Activated CD8-positive, alpha-beta memory T cell treated with anti-CD3 and anti-CD28 coated beads for 1 hour (primary cell): ENCODE measurements at places on chromosomes 2 and 18.

GRCh38 chr2:176645494-176645893 is 376.3 kb downstream of the MTX2 start:
- DNase-seq = no peak

DNA sequence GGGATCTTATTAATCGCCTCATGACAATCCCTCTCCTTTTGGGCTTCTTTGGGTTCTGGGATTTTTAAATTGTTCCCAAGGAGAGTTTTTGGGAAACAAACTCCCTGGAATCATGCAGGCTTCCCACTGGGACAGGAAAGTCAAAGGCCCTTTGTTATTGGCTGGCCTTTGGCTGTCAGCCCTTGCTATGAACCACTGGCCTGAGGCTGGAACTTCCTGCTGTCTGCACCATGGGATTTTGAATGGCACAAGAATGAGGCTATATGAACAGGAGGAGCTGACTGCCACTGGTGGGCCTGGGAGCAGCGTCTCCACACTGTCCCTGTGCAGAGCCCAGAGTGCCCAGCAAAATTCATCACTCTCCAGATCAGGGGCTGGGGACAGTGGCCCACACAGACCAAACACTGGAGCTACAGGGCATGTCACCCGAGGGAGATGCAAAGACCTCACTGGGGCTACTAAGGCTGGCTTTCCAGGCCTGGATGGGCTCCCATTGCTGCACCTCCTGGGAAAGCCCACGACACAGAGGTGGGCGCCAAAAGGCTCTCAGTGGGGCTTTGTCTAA is 35.7 kb downstream of the STEAP3 start:
- DNase-seq = no peak

- no peak for DNase-seq
Measured at GRCh38 chr2:161312996-161313395, 4.8 kb downstream of the PSMD14 start.

DNA sequence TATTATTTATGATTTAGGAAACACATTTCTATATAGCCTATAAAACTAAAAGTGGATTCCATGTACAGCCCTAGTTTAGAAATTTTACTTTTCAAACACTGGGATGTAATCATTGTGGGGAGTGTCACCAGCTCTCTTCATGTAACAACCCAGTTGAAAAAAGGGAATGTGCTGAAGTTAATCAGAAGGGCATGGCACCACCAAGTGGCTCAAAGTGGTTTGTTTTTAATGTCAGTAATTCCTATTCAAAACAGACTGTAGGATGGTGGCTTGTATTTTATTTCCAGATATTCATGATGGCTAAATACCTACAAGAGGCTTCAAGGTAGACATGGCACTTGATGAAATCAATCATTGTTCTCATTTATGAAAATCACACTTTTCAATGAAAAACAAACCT is 58.1 kb upstream of the TMEM182 start:
- no peak for DNase-seq

DNA sequence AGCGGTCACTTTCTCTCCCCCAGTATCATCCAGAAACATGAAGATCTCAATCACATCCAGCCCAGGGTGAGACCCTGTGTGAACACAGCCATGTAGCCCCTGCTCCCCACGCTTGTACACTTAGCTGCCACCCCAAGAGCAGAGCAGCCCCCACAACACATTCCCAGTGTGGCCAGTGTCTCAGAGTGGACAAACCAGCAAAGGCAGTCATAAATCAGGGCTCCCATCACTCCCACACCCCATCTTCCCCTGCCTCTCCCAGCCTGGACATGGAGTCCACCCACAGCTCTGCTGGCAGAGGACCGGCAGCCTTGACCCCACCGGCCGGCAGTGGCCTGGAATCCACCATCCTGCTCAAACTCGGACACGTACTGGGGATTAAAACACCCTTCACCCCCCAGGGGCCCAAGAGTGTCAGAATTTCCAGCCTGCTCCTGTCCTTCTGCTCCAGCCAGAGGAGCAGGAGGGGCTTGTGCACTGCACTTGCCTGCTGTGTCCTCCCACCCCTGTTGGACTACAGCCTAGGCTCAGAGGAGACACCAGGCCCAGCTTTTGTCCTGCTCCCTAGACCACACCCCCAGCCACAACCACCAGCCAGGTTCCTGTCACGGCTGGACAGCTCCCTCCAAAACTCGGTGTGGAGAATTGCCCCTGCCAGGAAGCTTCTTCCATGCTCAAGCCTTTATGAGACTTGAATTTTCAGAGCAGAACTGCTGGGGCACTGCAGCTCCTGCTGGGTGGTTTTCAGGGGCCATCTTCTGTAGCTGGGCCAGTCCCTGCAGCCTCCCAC is 206.1 kb downstream of the SMAD2 start:
- DNase-seq = no peak

- no peak for DNase-seq
Measured at GRCh38 chr2:32752952-32753351, 125.1 kb downstream of the TTC27 start.

GRCh38 chr18:59968583-59968982 is 68.8 kb downstream of the PMAIP1 start:
- DNase-seq = no peak

DNA sequence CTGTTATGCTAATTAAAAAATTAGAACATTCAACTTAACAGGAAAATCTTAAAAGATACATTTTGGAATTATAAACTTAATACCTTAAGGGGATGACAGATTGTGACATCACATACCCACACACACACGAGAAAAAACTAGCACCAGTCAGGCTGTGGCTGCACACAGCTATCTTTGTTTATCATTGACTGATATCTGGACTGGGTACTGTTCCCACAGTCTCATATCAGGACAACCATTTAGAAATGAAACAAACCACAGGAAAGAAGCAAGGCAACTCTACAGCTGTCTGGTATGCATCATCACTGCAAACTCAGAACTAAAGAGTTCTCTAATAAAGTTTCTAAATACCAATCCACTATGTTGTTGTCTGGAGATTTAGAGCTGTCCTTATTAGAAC is 210.9 kb upstream of the SMAD7 start:
- no peak for DNase-seq

- no peak for DNase-seq
Measured at GRCh38 chr2:33134791-33135560, 188.2 kb downstream of the LTBP1 start.

- no peak for DNase-seq
Measured at GRCh38 chr2:37713258-37713700, 41.8 kb upstream of the CDC42EP3 start.

DNA sequence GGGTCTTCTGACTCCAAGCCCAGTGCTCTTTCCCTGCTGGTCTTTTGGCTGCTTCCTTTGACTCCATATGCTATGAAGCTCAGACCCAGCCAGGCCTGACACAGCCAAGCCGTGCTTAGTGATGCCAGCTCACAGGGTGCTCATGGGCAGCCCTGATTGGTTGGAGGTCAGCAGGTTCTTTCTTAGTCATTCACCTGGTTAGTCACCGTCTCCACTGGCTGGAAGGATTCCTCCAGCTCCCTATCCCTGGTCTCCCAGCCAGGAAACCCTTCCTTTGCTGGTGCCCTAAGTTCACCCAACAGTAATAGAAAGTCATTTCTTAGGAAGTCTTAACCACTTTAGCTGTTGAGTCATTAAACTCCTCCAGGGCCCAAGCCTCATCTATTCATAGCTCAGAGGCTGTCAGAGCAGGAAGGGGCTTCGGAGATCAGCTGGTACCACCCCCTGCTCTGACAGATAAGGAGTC is 3.9 kb downstream of the KCNK3 start:
- DNase-seq = no peak

- DNase-seq = no peak
Measured at GRCh38 chr2:214246417-214246816, 164.4 kb upstream of the VWC2L start.

DNA sequence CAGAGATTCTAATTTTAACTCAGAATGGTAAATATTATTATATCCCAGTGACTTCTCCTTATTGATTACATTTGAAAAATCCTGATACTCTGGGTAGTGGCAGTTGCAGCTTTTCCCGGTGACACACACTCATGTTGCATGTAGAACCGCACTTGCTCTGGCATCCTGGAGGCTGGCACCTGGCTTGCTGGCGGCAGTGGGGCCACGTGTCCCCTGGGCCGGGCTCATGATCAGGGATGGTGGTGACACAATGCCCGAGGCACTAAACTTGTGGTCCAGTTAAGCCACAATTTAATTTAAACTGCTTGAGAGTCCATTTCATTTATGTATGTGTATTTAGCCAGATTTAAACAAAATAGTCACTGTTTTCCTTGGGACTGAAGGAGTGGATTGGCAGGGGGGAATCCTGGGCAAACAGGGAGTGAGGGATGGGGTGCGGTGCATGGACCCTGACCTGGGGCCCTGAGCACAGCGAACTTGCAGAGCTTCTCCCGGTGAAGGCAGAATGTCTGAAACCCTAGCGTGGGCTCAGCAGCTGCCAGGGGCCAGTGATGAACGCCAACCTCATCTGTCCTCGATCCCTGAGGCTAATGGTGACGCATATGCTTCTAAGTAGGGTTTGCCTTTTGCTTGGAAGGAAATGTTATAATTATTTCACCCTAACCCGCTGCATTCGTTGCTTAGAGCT is 50.0 kb downstream of the KCNG2 start:
- DNase-seq = no peak

GRCh38 chr18:74290794-74291471 is 830 bp downstream of the CYB5A start:
- DNase-seq = no peak

DNA sequence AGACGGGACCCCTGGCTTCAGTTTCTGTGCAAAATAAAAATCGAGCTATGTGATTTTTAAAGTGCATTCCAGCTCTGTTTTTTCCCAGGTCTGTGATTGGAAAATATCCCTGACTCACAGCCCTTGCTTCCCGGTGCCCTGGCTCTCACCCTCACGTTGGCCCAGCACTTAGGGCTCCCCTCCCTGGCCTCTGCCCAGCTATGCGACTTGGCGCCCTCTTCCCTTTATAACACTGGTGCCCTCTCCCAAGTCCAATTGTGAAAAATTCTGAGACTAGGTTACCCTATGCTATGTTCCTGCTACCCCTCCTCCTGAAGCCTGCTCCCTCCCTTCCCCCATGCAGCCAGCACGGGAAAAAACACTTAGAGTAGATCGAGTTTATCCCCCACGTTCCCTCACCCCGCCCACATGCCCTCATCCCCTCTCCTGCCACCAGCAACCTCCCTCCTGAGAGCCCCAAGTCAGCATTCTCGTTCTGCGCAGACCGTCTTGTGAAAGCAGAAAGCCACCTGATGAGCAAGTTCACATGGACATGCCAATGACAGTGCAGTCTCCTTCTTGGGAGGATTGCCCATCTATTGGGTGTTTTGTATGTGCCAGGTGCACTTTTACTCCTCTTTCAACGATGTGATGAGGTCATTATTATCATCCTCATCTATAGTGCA is 228.8 kb downstream of the VAPA start:
- no peak for DNase-seq

DNA sequence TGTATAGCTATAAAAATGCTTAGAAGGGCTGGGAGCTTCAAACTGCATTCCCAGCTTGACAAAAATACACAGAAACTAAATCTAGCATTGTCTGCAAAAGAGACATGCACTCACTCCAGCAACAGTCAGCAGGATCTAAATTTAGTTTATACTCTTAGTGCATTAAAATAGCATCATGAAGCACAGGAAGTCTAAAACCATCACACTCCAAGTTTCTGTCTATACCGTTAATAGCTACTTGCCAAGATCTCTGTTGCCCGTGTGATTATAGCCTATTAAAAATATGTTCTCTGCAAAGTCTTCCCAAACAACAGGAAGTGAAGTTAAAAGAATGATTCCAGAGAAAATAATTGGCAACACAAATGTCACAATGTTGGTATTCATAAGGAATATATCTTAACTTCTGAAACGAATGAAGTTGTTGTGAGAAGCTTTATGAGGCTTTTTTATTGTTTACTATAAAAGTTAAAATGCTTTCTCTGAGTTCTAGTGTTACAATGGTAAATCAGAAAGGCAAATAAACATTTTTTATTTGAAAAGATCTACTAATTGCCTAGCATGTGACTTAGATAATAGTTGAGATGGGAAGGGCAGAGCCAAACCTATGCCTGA is 184.2 kb downstream of the ZNF385B start:
- DNase-seq = no peak

DNA sequence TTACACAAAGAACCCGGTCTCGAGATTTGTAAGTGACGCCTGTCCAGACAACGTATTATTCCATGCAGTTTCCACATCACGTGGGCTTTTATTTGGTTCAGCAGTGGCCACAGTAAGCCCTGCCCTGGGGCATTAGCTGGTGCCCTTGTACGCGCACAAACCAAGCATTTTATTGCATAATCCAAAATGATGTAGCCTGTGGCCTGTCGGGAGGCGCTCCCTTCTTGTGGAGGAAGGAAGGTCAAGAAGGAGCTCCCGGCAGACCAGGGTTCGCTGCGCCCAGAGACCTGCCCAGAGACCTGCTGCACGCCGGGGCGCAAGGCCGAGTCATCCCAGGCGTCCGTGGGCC is 179.6 kb upstream of the ALKAL2 start:
- no peak for DNase-seq

DNA sequence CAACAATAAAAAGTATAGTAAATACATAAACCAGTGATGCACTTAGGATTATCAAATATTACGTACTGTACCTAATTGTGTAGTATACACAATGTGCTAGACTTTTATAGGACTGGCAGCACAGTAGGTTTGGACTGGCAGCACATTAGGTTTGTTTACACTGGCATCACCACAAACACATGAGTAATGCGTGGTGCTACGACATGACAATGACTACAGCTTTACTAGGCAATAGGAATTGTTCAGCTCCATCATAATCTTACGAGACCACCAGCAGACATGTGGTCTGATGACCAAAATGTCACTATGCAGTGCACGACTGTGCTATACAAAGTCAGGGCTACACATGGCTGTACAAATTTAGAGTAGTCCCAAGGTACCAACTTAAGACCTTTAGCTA is 2.3 kb downstream of the MBOAT2 start:
- DNase-seq = no peak

GRCh38 chr2:217816396-217816869 is 186.4 kb downstream of the TNS1 start:
- DNase-seq = no peak

DNA sequence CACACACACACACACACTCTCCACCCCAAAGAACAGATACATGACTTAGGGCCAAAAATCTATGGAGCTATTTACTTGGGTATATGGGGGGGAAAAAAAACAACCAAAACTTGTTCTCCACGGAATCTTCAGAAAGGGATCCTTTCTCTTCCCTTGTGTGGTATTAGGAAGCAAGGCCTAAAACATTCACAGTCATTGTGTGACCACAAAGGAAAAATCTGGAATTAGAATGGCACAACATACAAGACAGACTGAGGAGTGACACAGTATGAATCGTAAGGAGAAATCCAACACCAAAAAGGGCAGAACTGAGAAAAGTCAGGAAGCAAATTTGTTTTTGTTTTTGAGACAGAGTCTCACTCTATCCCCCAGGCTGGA is 70.3 kb downstream of the ASXL2 start:
- DNase-seq = no peak

GRCh38 chr18:10314066-10314465 is 140.4 kb upstream of the APCDD1 start:
- DNase-seq = no peak

GRCh38 chr2:204226305-204226880 is 289.8 kb downstream of the ICOS start:
- no peak for DNase-seq

DNA sequence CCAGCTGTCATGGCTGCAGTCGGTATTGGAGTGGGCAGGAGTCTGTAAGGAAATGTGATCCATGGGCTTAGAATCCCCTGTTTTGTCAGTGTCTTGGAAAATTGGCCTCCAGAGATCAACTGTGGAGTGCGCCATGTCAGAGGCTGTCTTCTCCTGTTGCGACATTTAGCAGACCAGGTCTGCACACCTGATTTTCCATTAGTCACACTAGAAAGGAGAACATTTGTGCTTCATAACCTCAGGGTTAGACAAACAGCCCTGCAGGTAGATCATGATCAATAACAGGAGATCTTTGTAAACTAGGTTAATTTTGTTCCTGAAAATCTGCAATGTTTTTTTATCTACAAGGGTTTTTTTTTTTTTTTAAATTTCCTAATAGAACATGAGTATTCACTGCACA is 28.0 kb downstream of the LDLRAD4 start:
- DNase-seq = no peak
